Heart left ventricle (tissue), 16 donors: ENCODE measurements at places on chromosomes 16 and 17.

GRCh38 chr16:1614456-1615102 is 2.4 kb downstream of the CRAMP1 start:
- peak; percentile 46 for DNase-seq

- DNase-seq: no peak
Measured at GRCh38 chr16:69338557-69339288, 641 bp downstream of the COG8 start.

GRCh38 chr17:5045496-5045895 is 10.3 kb upstream of the SLC52A1 start:
- DNase-seq: no peak

DNA sequence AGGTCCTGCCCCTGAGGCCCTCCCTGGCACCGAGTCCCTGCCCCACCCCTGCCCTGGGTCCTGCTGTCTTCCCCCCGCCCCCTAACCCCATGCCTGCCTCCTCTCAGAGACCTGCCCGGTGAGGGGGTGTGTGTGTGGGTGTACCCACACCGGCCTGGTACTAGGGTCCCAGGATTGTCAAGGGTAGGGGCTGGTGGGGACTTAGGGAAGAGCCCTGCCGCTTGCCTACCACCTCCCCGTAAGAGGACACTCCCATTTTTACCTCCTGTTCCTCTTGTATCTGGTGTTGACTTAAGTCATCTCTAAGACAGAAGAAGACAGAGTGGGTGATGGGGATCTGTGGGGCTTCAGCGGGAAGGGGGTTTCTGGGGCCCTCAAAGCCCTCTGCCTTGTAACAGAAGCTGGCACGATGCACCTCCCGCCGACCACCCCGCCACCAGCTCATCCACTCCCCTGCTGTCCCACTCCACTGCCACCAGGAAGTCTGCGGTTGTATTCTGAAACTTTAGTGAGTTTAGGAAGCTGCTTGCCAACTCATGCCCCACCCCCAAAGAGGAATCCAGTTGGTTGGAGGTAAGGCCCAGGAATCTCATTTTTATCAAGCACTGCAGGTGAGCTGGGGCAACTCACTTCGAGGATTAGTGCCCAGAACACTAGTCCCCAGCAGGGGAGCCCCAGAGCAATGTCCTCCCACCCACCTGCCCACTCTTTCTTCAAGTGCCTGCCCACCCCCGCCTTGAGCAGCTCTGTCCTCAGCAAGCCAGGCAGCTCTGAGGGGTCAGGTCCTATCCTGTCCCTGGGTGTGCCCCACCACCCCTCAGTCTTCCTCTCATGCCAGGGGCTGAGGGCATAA is 5.6 kb downstream of the SPATA32 start:
- no peak for DNase-seq

DNA sequence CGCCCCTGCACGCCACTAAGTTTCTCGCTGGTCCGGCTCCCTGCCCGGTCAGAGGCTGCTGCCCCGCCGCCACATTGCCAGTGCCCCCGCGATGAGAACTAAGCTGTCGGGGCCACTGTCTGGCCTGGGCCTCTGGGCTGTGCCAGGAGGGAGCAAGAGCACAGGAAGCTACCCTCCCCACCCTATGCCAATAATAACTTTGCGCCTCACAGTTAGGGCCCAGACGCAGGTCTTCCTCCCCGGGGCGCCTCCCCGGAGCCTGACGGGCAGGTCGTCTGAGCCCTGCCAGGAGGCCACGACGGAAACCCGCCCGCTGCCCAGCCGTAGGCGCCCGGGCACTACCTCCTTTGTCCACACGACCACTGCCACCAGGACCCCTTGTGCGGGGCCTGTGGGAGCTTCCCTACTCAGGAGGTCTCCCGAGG is 1.5 kb downstream of the ZFPM1 start:
- no peak for DNase-seq

- peak; percentile 80 for DNase-seq
Measured at GRCh38 chr16:23835390-23836077, at the start of gene PRKCB. TSS of gene PRKCB (plus strand) at chr16:23835983.

DNA sequence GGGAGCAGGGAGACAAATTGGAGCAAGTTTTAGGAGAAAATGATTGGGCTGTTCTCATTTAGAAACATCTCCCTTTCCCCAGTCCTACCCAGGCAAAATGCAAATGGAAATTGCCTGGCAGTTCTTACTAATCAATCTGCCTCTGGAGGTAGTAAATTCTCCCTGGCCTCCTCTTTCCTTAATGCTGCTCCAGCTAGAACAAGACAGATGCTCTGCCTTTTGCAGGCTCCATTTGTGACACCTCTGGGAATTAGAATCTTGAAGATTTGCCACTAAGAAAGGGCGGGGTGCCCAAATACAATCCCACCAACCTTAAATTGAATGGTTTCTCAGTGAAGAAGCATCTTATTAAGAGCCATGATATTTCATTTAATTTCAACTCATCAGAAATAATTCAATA is 377.7 kb upstream of the CDH11 start:
- no peak for DNase-seq
